AG09319 (cell line): ENCODE measurements at places on chromosomes 11 and 22.
A peak's percentile ranks its signal among the peaks of the same experiment; 100 is the strongest.

- DNase-seq = no peak
These were observed 13.0 kb upstream of the CDC42EP2 start for GRCh38 chr11:65301491-65302329.

DNA sequence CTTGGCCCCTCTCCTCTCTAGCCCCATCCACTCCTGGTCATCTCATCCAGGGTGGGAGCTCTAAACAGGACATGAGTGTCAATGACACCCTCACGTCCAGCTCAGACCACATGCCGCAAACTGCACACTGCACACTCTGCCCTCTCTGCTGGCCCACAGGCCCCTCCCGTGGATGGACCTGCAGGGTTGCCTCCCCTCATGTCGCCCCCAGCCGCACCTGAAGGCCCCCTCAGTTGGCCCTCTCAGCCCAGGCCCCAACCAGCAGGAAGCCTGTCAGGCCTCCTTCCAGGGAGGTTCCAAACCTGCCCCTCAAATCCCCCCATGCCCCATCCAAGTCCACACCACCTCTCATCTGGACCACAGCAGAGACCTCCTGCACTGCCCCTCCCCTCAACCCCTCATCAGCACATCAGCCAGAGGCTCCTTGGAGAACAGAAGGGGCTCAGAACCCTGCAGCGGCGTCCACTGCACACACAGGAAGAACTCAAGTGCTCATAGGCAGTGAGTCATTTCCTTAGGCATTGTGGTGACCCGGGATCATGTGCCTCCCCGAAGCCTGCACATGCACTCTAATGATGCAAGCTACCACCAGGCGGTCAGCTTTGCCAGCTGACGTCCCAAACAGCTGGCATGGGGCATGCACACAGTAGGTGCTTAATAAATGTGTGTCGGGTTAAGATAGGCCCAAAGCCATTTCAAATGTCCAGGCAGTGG is 12.9 kb upstream of the CDKN1C start:
- peak; percentile 44 for DNase-seq

DNA sequence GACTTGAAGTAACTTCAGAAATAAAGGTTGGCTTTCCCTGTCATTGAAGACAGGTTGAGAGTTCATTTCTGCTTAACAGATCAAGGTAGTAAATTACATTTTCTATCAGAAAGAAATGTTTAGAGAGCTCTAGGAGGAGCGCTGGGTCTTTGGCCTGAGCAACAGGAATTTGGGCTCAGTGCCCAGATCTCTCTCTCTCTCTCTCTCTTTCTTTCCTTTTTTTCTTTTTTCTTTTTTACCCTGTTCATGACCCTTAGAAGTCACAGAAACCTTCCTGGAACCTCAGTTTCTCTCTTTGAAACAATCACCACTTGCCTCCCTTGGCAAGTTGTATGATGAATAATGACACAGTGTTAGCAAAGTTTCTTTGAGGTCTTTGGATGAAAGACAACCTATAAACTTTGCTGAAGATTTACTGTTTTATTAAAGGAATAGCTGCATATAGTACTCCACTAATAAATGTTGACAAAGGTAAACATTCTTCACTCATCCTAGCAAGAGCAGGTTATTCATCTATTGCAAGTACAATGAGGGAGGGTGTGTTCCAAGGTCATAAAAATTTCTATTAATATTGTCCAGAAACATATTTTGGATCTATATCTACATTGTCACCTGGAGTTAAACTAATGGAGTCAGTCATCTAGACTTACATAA is 35.5 kb upstream of the RASSF10 start:
- no peak for DNase-seq

- no peak for DNase-seq
These were observed 42.9 kb downstream of the CTNND1 start for GRCh38 chr11:57804466-57804865.

DNA sequence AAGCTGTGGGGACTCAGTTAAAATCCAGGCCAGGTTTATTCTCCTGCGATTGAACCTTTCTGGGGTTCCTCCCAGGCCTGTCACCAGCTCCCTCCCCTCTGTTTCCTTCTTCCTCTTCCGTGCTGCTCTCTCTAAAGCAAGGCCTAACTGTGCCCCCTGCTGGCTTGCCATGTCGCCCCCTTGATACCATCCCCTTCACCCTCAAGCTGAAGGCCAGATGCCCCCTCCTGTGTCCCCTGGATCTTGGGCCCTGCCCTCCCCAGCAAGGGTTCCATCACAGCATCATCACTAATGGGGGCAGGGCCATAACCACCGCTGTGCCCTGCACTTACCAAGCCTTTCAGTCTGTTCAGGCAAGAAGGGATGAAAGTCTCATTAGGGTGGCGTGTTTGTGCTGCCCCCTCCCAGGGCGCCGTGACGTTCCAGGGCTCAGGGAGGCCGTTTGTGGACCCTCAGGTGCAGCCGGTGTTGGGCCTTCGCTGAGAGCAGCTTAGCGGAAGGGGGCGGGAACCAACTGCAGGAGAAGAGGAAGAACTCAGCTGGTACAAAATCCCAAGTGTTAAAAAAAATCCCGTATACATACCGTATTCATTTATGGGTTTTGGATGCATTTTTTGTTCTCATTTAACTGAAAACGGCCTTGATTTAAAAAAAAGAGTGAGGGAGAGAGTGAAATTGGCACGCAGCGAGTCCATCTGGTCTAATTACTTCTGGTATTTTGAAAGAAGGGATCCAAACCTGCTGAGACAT is 69.9 kb downstream of the MPPED1 start:
- no peak for DNase-seq

DNA sequence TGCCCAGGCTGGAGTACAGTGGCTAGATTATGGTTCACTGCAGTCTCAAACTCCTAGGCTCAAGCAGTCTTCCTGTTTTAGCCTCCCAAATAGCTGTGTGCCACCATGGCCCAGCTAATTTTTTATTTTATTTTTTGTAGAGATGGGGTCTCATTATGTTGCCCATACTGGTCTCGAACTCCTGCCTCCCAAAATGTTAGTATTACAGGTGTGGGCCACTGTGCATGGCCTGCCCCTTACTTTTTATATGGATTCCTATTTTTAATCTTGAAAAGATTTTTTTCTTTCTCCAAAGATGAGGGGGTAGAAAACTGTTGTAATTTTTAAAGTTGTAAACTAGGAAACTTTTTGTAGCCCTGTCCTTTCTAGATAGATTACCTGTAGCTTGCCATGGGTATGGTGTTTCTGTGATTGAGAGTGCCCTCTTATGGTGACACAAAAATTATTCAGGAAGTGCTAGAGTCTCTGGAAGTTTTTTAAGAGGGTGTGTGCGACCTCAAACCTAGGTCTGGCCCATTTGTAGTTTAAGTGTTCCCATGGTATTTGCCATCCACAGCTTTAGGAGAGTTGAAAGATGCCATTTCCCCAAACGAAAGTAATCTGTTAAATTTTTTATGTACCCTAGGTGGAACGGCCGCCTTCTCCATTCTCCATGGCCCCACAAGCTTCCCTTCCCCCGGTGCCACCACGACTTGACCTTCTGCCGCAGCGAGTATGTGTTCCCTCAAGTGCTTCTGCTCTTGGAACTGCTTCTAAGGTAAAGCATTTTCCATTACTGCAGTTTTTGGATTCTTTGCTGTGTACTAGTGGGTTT is 32.4 kb downstream of the MCAM start:
- DNase-seq = peak; percentile 2
